ENCODE measurements at places on chromosomes 7 and 10.

GRCh38 chr7:42095791-42096190, 141.2 kb downstream of the GLI3 start:
- DNase-seq, result no peak

DNA sequence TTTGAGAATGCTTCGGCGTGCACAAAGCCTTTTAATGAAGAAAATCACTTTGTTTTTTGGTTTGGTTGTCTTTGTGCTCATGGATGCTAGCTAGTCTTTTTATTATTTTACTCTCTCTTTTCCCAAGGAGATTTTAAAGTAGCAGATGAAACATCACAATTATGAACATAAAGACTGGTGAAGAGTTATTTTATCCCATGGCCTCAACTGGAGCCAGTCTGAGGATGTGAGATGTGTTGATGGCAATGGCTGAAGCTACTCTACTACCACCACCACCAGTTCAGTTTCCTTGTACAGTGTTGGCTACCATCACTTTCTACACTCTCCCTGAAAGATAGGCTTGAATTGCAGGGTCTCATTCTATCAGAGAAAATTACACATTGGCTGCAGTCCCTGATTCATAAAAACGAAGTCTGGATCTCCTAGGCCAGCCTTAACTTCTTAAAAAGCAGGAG, 494 bp upstream of the HERC4 start:
- no peak for DNase-seq

- no peak for DNase-seq
These were observed 46.4 kb downstream of the RAMP3 start for GRCh38 chr7:45203936-45204445.

- no peak for DNase-seq
These were observed 155.1 kb downstream of the ZNF22 start for GRCh38 chr10:45155784-45156183.

DNA sequence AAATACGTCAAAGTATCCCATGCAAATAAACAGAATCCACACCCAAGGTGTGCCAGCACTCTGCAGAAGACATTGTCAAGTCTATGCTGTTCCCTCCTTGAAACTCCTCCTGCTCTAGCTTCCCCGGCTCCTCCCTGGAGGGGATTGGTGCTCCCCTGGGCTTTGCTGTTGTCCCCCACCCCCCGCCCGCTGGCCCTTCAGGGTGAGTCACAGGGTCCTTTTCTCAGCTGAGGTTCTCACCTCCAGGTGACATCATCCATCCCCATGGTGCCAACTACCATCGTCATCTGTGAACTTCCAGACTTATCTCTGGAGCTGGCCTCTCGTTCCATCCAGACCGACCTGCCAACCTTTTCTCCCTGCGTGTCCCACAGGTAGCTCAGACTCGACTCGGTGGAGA, 77.0 kb downstream of the ITIH5 start:
- no peak for DNase-seq

DNA sequence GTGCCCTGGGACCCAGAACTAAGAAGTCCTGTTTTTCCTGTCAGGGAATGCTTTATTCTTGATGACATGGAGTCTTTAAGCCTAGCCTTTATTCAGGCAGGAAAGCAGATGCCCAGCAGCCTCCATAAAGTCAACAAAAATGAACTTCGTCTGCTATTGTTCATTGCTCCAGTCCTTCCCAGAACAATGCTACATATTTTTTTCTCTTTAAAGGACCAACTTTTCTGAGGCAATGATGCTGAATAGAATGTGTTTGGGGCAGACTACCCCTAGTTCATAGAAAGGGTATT, 47.6 kb upstream of the PDCD4 start:
- DNase-seq, result no peak

All from uterus (tissue), 4 donors.